Bronchus fibroblast of lung (primary cell): ENCODE measurements at places on chromosomes 5 and 9. TPM values are rescaled to one million over a fixed set of nuclear protein-coding genes. Genes with fewer than 3 reads are reported as not detected.

TMED7 gene
- total RNA-seq, result 58.6 and 71.6 TPM in 2 replicates

NXNL2 gene
- total RNA-seq, result 1.5 and 1.8 TPM in 2 replicates

GRXCR2 gene
- not detected in 2 replicates for total RNA-seq

DPP7 gene
- 66.6 and 69.7 TPM in 2 replicates for total RNA-seq

TAF11L4 gene
- total RNA-seq, result not detected in 2 replicates

PIP5KL1 gene
- total RNA-seq, result 2.1 and 4.0 TPM in 2 replicates

B4GALT7 gene
- 40.7 and 43.5 TPM in 2 replicates for total RNA-seq

EQTN gene
- total RNA-seq, result not detected in 2 replicates

ADGRD2 gene
- not detected in 2 replicates for total RNA-seq

WDR55 gene
- 15.9 and 17.0 TPM in 2 replicates for total RNA-seq

WDR38 gene
- total RNA-seq, result not detected in 2 replicates

PCDHB9 gene
- total RNA-seq, result not detected in 2 replicates

SHROOM1 gene
- total RNA-seq, result 8.1 and 12.9 TPM in 2 replicates

WNK2 gene
- under 0.01 TPM in 1 of 2 replicates, not detected in the other for total RNA-seq
